ENCODE measurements at places on chromosomes 16 and 17. TPM values are rescaled to one million over a fixed set of nuclear protein-coding genes. Genes with fewer than 3 reads are reported as not detected.

DNA sequence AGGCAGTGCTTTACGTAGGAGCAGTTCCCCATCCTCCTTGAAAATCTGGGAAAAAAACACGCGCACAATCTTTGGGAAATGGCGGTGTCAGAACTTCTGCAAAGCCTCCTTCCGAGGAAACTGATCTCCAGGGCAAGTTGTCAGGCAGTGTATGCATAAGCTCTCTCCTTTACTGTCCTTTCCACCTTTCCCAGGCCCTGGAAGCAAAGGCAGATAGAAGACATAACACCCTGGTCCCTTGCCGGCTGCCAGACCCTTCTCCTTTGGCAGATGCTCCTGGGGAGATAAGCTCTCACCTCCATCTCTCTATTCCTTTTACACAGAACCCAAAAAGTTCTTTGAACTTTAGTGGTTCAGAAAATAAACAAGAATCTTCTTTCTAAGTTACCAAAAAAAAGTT, 12.4 kb downstream of the TOB1 start:
- H3K4me1 ChIP-seq: peaks cover 16% of the 10 kb centered on the region
- H3K27ac ChIP-seq: no peak overlapping the region
- H3K4me3 ChIP-seq: no peak overlapping the region
- no peaks in the 10 kb centered on the region for H3K36me3 ChIP-seq

GRCh38 chr17:33680472-33680871, 387.4 kb upstream of the ASIC2 start:
- no peak overlapping the region for H3K4me3 ChIP-seq
- no peak overlapping the region for H3K27ac ChIP-seq
- no peaks in the 10 kb centered on the region for H3K27me3 ChIP-seq

GRCh38 chr16:59169168-59169567, 435.1 kb upstream of the GOT2 start:
- H3K4me1 ChIP-seq: no peaks in the 10 kb centered on the region
- no peaks in the 10 kb centered on the region for H3K36me3 ChIP-seq
- no peak for DNase-seq
- H3K27ac ChIP-seq: no peak overlapping the region

DNA sequence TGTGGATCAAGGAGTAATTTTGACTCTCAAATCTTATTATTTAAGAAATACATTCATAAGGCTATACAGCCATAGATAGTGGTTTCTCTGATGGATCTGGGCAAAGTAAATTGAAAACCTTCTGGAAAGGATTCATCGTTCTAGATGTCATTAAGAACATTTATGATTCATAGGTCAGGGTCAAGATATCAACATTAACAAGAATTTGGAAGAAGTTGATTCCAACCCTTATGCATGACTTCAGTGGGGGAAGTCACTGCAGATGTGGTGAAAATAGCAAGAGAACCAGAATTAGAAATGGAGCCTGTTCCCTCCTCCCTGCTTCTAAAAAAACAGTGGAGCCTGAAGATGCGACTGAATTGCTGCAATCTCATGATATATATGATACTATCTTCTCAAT, 36.6 kb upstream of the HNF1B start:
- H3K27ac ChIP-seq: no peak overlapping the region
- H3K36me3 ChIP-seq: no peaks in the 10 kb centered on the region
- no peak for DNase-seq
- H3K4me3 ChIP-seq: no peak overlapping the region
- H3K4me1 ChIP-seq: peaks cover 9% of the 10 kb centered on the region

DNA sequence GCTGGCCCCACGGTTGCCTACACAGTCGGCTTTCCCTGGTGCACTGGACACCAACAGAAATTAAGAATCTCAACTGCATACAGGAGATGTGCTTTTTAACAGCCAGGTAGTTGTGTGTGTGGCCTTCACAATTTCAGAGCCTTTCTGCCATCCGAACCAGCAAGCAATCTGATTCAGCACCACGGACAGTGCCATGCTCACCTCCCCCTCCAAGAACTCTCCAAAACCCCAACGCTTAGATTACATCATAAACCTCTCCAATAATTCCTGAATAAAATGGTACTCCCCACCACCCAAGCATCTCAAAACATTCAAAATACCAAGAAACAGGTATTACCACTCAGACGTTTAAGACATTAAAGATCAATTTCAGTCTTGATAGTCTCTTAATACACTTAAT, 31.8 kb downstream of the USP7 start:
- H3K4me1 ChIP-seq: peaks cover 74% of the 10 kb centered on the region
- H3K27me3 ChIP-seq: no peaks in the 10 kb centered on the region
- peaks cover 2% of the 10 kb centered on the region for H3K36me3 ChIP-seq
- DNase-seq: peak; percentile 31
- H3K4me3 ChIP-seq: no peak overlapping the region
- H3K27ac ChIP-seq: peak overlapping the region; percentile 12

HLF gene
- 23.9 TPM for total RNA-seq

C17orf67 gene
- total RNA-seq: 4.0 TPM

- no peak overlapping the region for H3K27ac ChIP-seq
- H3K4me1 ChIP-seq: peaks cover 43% of the 10 kb centered on the region
- no peaks in the 10 kb centered on the region for H3K27me3 ChIP-seq
- H3K36me3 ChIP-seq: peaks cover 5% of the 10 kb centered on the region
These were observed 53.6 kb upstream of the ATF7IP2 start for GRCh38 chr16:10332241-10332640.

GRCh38 chr17:30793282-30793977, 31.1 kb downstream of the CRLF3 start:
- no peak for DNase-seq
- H3K27ac ChIP-seq: peak overlapping the region; percentile 85
- no peaks in the 10 kb centered on the region for H3K27me3 ChIP-seq
- no peak overlapping the region for H3K4me3 ChIP-seq
- peaks cover 11% of the 10 kb centered on the region for H3K36me3 ChIP-seq

DNA sequence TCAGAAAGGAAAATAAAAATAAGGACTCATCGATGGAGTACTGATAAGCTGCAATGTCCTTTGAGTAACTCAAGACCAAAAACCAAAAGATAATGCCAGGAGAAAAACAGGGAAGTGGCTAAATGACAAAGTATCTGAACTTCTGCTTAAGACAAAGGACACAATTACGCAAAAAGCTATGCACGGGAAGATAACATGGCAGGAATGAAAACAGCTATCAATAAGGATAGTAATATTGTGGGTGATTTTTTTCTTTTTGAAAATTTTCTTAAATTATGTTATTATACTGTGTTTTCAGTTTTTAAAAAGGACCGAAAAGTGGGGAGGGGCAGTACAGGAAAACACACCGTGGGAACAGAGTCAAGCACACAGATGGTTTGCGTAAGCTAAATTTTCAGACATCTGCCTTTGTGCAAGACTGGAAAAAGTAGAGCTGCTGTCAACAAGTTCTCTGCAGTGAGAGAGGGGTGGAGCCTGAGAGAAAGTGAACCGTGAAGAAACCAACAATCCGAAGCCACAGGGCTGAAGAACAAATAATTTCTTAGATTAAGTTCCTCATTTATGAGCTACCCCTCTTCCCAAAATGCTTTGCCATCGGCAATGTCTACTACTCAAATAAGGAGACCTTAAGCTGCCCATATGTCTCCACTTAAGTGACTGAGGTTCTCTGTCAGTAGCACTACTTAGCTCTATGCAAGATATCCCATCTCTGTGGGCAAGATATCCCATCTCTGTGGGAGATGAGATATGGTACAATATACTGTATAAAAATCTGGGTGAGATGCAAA, 99.9 kb upstream of the CORO6 start:
- no peak for DNase-seq
- H3K36me3 ChIP-seq: peaks cover 1% of the 10 kb centered on the region
- no peaks in the 10 kb centered on the region for H3K27me3 ChIP-seq
- H3K4me1 ChIP-seq: peaks cover 73% of the 10 kb centered on the region
- H3K27ac ChIP-seq: peak overlapping the region; percentile 72
- H3K4me3 ChIP-seq: peak overlapping the region; percentile 58

MPDU1 gene
- 44.0 TPM for total RNA-seq

DNA sequence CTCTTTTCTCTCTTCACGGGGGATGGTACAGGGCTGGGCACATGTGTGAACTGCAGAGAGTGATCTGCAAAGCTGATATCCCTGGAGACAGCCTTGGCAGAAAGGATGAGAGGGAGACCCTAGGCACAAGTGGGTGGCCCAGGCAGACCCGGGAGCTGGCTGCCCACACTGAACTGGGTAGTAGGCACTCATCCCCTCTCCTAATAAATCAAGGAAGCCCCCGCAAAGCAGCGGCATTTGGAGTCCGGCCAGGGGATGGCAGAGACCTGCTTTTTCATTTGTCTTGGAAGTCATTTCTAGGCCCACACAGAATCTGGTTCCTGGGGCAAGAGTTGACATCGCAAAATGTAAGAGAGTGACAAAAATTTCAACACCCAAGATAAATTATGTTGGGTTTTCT, 3.0 kb upstream of the TFAP4 start:
- no peak overlapping the region for H3K4me3 ChIP-seq
- H3K27me3 ChIP-seq: no peaks in the 10 kb centered on the region
- H3K27ac ChIP-seq: no peak overlapping the region
- H3K36me3 ChIP-seq: peaks cover 4% of the 10 kb centered on the region

DNA sequence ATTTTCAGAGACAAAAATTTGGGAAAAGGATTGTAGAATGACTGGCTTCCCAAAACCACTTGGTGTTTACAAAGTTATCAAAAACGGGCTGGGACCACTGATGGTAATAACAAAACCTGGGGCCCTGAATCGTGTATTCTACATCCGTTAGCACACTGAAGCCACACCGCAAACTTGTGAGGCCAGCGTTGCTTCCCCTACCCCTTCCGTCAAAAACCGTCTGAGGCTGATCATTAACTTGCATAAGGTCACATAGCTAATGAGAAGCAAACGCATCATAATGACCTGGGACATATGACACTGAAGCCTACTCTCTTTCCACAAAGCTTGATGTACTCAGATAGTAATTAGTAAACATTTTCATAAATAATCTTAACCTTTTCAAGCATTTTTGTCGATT, 704.3 kb downstream of the MAF start:
- H3K4me1 ChIP-seq: peaks cover 63% of the 10 kb centered on the region
- peak overlapping the region; percentile 99 for H3K27ac ChIP-seq
- H3K36me3 ChIP-seq: peaks cover 4% of the 10 kb centered on the region
- no peaks in the 10 kb centered on the region for H3K27me3 ChIP-seq

DNA sequence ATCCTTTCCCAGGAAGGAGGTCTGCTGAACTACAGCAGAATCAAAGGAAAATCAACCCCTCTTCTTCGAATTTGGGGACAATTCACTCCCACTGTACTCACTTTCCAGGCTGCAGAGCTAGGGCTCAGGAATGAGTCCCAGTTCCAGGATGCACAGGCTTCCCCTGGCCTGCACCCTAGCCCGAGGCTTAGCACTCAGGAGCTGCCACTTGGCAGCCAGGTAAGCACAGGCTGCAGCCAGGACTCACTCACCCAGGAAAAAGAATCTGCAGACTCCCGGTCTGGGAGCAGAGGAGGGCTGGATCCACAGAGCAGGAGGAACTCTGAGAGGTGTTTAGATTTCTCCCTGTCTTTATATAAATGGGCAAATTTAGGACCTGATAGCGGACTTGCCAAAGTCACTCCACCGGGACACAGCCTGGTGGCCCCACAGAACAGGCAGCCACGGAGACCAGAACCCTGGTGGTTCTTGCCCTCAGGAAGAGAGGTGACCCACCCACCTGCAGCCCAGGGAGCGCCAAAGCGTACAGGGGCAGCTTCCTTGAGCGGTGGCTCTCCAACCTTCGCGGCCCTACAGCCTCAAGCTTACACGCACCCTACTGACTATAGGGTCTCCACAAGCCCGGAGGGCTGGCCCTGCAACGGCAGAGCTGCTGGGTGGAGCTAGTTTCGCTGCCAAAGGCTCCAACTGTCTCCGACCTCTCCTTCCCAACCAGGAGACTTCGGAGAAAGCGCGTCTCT, 4.8 kb downstream of the CBLN1 start:
- no peak for DNase-seq
- H3K36me3 ChIP-seq: no peaks in the 10 kb centered on the region
- no peak overlapping the region for H3K4me3 ChIP-seq
- no peak overlapping the region for H3K27ac ChIP-seq
- peaks cover 14% of the 10 kb centered on the region for H3K4me1 ChIP-seq
- H3K27me3 ChIP-seq: peaks cover 80% of the 10 kb centered on the region

TNFSF13 gene
- 4.3 TPM for total RNA-seq

Data from activated T-cell treated with anti-CD3 and anti-CD28 coated beads, Interleukin-2, amount 50 U/mL, for 72 hours (primary cell).